Stimulated activated CD4-positive, alpha-beta T cell treated with anti-CD3 and anti-CD28 coated beads, Interleukin-1b, Interleukin-23, amount 100 ng/mL, for 48 hours (primary cell): ENCODE measurements at places on chromosomes 6 and 20.

DNA sequence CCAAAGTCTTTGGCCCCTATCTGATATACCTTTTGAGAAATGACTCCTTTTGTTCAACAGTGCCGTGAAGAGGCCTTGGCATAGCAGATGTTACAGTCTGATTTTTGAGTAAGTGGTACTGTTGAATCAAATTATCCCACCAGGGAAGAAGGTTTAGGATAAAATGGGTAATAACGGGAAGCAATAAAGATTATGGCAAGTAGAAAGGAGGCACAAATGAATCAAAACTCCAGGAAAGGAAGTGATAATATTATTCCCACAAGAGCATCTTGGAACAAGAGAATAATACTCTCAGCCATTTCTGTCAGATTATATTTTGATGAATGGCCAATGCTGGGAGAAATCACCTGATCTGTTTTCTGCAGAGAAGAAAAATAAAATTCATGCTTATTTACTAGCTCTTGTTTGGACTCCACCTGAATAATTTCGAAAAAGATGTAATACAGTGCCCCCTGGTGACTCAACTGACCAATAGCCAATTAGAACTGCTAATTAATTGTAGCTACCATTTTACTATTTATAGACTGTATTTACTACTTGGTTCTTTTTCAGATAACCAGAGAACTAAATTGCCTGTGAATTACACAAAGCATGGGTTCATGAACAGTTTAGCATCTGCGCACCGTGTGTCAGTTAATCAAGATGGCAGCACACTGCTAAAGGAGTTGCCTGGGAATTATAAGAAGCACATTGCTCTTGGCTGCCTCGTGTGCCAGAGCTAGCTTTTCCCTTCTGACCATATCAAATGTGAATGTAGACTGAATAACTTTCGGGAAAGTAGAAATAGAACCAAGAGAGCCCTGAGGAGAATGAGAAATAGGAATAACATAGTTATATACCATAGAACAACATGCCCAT is 78.5 kb upstream of the TRDN start:
- DNase-seq: no peak

GRCh38 chr6:157787080-157787479 is 36.0 kb upstream of the SNX9 start:
- no peak for DNase-seq

- DNase-seq: no peak
These were observed 7.2 kb downstream of the SNX21 start for GRCh38 chr20:45840700-45841198.

DNA sequence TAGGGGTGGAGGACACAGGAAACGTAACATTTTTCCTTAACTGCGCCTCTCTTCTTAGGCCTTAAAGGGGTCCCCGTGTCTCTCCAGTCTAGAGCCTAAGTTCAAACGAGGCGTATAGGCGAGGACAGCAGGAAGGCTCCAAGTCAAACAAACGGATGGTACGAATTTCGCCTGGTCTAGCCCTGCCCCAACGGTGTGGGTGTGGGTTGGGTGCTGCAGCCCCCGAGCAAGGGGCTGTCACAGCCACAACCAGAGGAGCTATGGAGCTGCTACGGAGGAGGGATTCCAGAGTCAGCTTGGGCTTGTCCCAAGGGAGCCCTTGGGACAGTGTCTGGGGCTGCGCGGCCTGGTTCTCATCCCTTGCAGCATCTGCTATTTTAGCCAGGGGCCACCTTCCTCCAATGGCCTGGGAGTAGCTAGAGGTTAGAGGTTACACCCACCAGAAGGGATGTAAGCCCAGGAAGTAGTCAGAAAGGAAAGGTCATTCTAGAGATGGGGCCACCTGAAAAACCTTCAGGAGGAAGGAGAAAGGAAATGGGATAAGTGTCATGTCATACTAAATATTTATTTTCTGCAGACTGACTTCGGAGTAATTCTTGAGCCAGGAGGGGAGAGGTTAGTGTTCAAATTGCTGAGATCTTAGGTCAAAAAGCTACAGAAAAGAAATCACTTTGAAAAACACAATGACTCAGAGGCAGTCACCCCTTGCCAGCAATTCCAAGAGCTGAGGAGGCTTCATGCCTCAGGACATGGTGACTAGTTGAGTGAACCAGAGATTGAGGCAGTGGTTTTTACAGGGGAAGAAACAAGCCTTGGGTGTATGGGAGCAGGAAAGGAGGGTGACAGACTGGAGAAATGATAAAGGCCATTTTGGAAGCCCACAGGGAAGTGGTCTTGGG is 21.7 kb downstream of the VPS52 start:
- DNase-seq: peak; percentile 50

- DNase-seq: no peak
These were observed 7.3 kb upstream of the GFRA4 start for GRCh38 chr20:3670511-3670910.

GRCh38 chr6:139446138-139446715 is 71.8 kb upstream of the CITED2 start:
- no peak for DNase-seq

DNA sequence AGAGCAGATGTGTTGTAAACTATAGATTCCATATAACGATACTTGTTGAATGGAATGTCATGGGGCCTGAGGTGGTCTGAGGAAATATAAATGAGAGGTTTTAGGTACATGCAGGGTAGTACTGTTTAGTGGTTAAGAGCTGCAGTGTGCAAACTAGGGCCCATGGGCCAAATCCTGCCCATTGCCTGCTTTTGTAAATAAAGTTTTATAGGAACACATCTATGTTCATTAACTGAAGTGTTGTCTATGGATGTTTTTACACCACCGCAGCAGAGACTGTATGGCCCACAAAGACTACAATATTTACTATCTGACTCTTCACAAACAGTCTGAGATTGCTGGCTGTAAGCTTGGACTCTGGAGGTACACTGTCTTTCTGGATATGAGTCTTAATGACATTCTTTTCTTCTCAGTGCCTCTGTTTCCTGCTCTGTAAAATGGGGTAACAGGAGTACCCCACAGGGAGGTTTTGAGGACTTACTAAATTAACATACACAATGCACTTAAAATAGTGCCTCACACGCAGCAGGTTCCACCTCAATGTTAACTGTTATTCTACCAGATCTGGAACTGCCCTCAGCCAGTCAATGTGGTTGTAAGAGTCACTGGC is 12.5 kb downstream of the GCM1 start:
- no peak for DNase-seq

DNA sequence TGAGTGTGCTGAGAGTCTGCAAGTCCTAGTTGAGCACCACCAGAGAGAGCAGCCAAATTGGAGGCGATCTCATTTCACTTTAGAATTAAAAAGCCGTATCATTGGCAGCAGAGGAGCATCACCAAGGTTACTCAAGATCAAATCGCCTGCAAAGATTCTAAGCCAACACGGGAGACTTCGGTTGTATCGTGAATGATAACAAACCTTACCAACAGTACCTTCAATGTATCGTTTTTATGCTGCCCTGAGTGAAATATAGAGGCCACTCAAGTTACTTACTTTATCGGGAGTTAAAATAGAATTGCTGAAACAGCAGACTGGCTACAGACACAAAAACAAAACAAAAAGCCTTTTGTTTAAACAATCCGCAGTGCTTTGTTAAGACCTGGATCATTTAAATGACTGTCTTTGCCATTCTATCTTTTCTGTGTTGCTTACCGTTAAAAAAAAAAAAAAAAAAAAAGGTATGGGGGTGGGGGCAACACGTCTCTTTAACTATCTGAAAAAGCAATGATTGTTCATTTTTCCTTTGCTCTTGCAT is 14.2 kb downstream of the NHSL1 start:
- no peak for DNase-seq

DNA sequence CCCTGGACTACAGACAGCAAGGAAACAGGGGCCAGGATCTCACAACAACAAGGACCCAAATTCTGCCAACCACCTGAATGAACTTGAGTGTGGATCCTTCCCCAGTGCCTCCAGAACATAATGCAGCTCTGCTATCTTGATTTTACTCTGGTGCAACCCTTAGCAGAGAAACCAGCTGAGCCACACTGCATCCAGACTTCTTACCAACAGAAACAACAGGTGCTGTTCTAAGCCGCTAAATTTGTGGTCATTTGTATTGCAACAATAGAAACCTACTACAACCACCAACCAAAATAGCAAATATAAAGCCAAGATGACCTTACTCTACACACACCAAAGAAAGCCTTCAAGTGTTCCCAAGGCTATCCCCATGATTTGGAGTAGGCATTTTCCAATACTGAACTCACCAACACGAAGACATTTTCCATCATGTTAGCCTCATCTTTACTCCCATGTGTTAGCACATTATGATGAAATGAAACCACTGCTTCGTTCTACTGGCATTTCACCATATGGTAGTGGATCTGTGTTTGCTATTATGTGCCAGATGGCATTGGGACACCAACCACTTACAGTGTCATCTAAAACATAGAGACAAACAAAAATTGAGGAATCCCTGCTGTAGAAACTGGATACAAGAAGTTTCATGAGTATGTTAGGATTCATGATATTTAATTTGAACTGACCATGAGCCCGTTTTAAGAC is 249.8 kb upstream of the ID4 start:
- DNase-seq: no peak

GRCh38 chr6:107555449-107555848 is 65.5 kb downstream of the SOBP start:
- DNase-seq: no peak

DNA sequence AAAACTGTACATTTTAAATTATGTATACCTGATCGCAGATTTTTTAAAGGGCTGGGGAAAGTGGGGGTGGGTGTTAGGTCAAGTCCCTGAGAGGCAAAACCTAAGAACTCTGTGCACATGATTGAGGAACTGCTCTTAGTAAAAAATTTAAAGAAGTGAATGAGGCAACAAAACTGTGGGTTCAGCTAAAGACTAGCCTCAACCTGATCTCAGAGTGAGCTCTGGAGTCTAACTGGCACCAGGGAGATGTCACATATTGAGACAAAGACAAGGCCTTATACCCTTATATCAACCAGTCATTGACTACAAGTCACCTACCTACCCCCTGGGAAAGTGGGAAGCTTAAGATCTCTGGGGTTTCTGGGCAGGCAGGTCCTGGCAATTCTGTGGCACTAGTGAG is 27.4 kb upstream of the RUNX2 start:
- DNase-seq: no peak

- DNase-seq: no peak
These were observed 3.1 kb upstream of the PTGIS start for GRCh38 chr20:49570828-49571552.

GRCh38 chr20:3314391-3314790 is 75.4 kb upstream of the SLC4A11 start:
- DNase-seq: no peak

DNA sequence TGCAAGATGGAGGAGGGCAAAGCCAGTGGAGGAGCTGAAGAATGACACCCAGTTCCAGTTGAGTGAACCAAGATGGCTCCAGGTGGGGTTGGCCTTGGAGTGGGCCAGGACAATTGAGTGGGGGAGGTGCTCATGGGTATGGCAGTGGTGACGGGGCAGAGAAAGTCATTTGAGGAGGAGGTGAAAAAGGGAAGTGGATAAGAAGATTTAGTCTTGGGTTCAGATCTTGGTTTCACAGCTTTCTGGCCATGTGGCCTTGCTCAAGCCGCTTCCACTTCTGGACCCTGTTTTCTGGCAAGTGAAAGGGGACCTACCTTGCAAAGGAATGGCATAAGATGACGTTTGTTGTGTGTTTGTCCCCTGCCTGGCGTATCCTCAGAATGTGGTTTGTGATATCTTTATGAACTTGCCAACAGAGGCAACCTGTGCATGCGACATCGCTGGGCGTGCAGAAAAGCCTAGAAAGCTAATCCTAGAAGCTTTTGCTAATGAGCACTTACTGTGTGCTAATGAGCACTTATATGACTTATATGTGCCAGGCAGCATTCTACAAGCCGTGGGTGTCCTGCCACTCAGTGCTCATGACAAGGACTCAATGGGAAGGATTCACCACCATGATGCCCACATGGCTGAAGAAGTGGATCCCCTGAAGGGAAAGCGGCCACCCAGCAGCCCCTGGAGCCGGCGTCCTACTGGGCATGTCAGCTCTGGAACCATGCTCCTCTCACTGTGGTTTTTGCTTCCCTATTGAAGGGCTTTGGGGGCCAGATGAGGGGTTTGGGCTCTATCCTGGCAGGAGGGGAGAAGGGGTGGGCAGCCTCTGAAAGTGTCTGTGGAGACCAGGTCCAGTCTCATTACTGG is 23.6 kb upstream of the STX16 start:
- DNase-seq: no peak

DNA sequence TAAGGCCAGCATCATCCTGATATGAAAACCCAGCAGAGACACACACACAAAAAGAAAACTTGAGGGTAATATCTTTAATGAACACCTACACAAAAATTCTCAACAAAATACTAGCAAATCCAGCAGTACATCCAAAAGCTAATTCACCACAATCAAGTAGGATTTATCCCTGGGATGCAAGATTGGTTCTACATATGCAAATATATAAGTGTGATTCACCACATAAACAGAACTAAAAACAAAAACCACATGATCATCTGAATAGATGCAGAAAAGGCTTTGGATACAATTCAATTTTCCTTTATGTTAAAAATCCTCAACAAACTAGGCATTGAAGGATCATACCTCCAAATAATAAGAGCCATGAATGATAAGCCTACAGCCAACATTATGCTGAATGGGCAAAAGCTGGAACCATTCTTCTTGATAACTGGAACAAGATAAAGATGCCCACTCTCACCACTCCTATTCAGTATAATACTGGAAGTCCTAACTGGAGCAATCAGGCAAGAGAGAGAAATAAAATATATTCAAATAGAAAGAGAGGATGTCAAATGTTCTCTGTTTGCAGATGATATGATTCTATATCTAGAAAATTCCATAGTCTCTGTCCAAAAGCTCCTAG is 33.9 kb upstream of the CLVS2 start:
- no peak for DNase-seq

DNA sequence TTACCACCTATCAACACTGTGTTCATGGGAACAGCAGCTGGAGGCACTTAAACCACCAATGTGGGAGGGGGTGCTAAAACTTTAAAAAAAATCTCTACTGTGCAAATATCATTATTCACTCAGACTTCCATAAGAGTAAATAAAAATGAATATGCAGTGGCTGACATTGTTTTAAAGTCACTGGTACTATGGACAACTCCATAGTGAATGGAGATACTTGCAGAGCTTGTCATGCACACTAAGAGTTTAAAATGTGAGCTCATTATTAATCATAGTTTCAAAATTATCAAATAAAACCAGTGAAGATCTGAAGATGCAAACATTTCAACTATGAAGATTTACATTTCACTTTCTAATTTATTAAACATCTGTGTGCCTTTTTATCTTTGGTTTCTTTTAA is 54.4 kb downstream of the RFX6 start:
- no peak for DNase-seq

DNA sequence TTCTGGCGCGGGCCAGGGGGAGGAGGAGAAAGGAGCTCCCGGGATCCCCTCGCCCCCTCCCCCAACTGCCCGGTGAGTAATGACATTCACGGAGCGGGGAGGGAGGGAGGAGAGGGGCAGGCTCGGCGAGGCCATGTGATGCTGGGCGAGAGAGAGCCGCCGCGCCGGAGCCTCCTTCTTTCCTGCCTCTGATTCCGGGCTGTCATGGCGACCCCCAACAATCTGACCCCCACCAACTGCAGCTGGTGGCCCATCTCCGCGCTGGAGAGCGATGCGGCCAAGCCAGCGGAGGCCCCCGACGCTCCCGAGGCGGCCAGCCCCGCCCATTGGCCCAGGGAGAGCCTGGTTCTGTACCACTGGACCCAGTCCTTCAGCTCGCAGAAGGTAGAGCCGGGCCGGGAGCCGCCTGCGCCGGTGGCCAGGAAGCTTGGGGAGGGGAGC is at the start of gene GDAP1L1:
Gene GDAP1L1 (plus strand): TSS at position 178 of the 441 bp plus-strand sequence. CDS start 27 bp downstream, at position 205.
- DNase-seq: no peak
